ENCODE measurements at places on chromosomes 4 and X.
A peak's percentile ranks its signal among the peaks of the same experiment; 100 is the strongest.

GRCh38 chrX:68252664-68253063 is 180.6 kb downstream of the OPHN1 start:
- no peak for DNase-seq

DNA sequence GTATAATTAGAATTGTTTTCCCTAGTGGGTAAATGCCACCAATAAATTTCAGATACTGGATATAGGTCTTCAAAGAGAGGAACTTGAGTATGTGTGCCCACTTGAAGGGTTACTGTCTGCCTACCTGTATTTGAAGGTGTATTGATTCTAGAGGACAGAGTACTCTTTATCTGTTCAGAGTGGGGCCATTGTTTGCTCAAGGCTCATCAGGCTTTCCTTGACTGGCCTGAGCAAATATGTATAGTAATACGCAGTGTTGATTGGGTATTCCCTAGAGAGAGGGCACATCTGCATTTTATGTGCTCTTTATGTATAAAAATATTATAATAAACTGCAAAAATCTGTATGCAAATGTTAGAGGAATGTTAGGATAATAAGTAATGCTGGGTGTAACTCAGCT is 23.7 kb downstream of the RP2 start:
- DNase-seq: no peak

DNA sequence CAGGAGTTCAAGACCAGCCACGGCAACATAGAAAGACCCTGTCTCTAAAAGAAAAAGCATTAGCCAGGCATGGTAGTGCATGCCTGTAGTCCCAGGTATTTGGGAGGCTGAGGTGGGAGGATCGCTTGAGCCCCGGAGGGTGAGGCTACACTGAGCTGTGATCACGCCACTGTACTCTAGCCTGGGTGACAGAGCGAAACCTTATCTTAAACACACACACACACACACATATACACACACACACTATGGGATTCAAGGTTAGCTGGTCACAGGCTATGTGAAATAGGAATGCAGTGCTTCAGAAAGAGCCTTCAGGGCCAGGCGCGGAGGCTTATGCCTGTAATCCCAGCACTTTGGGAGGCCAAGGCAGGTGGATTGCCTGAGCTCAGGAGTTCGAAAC is 23.5 kb downstream of the NLGN3 start:
- no peak for DNase-seq

GRCh38 chr4:109648266-109648996 is 54.8 kb downstream of the CASP6 start:
- peak; percentile 76 for DNase-seq

- DNase-seq: no peak
These were observed 1072.3 kb downstream of the RAPGEF2 start for GRCh38 chr4:160175064-160175643.

DNA sequence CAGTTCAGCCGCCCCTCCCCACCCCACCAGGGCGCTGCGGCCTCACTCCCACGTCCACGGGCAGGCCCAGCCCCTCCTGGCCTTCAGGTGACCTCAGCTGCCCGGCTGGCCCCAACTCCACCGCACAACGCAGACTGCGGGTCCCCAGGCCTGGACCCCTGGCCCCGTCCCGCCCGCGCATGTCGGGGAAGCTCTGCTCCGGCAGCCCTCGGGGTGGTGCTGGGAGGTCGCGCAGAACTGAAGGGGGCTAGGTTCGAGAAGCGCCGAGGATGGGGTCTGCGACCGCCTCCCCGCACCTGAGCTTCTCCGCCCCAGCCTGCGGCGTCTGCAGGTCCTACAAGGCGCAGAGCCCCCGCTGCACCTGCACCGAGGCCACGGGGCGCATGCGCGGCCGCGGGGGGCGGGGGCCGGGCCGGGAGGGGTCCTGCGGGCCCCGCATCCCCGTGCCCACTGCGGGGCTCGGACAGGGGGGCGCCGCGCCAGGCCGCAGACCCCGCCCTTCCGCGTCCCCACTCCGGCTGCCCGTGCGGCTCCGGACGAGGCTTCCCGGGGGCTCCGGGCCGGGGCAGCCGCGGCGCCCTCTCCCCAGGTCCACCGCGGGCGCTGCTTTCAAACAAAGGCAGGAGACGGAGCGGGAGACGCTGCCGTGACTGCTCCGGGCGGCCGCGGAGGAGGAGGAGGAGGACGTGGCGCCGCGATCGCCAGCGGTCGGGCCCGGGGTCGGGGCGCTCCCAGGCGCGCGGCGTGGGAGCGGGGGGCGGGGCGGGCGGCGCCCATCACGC is 672 bp upstream of the NAT8L start:
- DNase-seq: no peak

DNA sequence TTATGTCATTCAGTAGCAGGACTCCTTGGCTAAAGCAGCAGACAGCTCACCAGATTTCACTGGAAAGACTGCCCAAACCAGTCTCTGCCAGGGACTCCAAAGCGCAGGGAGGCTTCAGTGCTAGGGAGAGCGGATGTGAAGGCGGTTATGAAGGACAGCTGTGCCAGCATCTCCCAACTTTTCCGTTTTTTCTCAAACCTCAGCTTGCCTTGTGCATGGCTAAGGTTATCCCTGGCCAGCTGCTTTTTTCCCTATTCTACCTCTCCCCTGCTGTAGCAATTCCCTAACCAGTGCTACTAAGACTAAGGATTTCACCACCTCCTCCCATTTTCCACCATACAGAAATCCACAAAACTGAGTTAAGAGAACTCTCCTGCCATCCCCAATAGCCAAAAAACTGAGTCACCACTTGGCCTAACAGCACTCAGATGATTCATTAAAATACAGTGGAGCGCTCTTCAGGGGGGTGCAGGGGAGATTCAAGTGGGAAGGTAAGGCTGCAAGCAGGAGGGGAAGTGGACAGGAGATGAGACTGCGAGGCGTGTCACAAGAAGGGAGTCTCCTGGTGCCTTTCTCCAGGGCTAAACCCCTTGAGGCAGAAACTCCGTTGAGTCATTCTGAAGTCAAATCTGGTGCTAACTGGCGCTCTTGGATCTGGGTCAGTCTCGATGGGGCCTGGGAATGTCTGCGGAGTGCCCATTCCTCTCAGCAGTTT is 90.7 kb downstream of the PALLD start:
- DNase-seq: no peak

GRCh38 chr4:118035309-118035708 is 1.0 kb downstream of the NDST3 start:
- DNase-seq: no peak

GRCh38 chrX:119659522-119659921 is 33.4 kb downstream of the SEPTIN6 start:
- DNase-seq: no peak

DNA sequence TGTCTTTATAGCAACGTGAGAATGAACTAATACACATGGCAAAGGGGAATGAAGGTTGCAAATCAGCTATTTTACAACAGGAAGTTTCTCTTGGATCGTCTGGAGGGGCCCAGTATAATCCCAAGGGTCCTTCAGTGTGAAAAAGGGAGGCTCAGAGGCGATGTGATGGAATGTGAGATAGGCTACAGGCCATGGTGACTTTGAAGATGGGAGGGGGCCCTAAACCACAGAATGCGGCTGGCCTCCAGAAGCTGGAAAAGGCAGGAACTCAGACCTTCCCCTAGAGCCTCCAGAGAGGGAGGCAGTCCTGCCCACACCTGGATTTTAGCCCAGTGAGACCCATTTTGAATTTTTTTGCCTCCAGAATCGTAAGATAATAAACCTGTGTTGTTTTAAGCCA is 69.4 kb upstream of the PGM2 start:
- DNase-seq: no peak

DNA sequence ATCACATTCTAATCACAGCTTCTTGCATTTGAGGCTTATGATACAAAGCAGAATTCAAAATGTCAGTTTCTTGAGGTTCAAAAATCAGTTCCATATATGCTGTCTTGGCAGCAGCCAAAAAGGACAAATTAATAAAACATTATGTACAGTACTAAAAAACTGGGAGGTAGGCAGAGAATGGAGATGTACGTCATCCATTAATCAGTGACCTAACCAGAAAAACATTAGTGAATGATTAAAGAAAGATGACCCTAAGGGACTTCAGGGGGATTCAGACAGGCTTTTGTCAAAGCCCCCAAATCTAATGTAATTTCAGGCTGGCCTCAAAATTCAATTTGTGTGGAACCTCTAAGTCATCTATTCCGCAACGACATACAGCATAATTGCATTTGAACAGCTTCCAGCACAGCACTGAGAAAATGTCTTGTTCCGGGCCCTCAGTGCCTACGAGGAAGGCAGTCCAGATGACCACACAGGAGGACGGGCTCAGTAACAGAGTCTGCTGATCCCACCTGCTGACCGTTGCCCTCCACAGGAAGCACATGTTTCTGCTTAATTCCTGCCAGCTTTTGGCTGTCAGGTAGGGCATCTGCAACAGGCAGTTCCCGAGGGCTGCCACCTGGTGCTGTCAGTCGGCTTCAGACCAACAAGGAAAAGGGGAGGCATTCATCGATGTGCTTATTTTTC is 83.8 kb upstream of the HHIP start:
- no peak for DNase-seq

DNA sequence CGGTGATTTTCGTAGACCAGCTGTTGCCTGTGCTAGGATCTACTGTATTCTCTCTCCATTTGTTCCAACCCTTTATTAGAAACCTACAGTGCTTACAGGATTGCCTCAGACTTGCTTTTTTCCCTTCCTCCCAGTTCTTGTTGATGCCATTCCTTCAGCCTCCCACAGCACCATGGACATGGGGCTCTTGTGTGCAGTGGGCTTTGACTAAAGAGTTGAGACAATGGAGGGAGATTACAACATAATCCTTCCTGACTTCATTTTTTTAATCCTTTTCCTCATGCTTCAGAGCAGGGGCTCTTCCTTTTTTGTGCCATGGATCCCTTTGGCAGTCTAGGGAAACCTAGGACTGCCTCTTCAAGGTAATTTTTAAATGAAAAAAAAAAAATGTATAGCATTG is 92.1 kb downstream of the BMPR1B start:
- DNase-seq: no peak

DNA sequence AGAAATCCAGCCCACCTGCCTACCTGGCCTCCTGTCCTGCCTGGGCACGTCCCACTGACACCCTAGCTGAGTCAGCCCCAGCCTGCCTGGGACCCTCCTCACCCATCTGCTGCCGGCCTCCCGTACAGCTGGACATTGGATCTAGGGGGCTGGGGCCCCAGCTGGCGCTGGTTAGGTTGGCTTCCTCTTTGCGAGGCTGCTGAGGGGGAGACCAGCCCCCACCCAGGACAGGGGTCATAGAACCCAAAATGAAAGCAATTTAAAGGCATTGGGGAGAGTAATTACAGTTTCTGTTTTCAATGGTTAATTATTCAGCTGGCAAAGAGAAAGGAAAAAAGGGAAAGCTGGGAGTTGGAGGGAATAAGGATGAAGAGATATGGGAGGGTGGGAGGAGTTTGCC is 15.8 kb downstream of the EFNB1 start:
- DNase-seq: no peak

- DNase-seq: no peak
These were observed 88.0 kb downstream of the NAA11 start for GRCh38 chr4:79237851-79238250.

DNA sequence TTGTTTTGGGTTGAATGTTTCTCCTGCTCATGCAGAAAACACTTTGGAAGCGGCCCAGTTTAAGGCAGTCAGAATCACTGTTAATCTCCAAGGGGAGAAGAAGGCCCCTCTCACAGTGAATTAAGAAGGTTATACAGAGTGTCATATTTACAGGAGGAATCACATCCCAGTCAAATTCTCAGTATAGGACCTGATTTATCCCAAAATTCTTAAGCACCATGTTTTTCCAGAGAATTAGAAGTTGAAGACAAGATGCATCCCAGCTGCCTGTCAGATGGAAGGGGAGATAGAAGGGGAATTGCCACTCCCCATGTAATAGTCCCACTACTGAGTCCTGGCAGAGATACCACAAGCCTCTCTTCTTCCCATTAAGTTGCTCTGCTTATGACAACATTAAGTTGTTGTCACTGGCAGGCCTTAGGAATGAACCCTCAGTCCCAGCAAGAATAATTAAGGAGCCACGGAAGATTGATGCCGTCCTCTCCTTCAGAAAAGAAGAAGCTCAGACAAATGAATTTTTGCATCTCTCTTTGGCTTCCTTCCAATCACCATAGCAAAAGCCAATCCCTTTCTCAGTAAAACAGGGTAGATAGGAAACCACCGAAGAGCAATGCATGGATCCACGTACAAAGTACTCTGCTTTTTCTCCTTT is 138.4 kb downstream of the LDB2 start:
- no peak for DNase-seq

GRCh38 chrX:119465555-119465954 is 2.7 kb upstream of the SLC25A5 start:
- DNase-seq: no peak

DNA sequence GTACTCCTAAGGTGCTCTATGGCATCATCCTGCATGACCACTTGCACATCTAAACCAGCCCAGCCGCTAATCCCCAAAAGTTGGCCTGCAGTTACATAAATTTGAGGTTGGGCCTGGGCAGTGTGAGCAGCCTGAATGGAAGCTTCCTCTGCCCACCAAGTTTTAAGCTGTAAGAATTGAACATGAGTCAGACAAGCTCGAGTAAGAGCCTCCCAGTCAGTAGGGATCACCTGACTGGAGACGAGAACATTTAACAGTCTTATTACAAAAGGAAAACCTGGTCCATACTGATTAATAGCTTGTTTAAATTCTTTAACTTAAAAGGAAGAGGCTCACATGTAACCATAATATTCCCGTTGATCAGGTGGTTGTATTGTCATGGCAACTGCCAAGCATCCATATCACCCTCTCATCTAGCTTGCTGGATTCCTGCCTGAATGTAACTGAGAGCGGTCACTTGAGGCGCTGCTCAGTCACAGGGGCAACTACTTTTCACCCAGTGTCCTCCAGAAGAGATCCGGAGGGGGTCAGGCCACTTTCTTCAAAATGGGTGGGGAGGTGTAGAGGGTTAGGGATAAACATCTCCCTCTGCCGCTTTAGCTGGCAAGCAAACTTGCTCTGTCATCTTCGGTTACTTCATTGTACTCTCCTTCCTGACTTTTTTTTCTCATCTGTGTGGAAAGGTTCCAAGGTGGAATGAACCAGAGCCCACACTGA is 56.6 kb upstream of the WDR1 start:
- DNase-seq: no peak

DNA sequence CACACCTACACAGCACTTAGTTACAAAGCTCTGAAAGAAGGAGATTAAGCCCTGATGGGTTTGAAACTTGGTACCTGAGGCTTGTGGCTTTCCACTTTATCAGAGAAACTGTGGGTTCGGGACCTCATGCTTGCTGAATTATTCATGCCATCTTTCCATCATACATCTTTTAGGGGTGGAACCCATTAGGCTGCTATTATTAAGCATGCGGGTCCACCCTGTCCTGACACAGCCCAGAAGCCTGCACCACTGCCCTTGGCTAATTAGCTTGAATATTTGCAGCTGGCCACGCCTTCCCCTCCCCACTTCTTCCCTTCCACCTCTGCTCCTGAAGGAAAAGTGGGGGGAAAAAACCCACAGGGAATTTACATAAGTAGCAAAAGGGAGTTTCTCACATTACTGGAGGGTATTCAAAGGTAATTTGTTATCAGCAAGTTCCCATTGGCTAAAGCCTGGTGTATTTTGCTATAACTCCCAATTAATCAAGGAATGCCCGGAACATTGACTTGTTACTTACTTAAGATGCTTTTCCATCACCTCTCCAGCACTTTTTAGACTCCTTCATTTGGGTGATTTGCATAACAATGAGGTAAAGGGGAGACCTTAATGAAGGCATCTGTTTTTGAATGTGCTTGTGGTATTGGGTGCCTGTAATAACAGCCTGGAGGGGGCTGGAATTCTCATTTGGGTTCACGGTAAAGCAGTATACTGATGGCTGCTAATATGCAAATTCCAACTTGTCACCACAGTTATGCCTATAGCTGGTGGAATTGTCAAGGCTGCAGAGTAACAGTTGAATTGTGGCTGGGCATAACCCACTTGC is 231.7 kb upstream of the GATB start:
- DNase-seq: no peak

- no peak for DNase-seq
These were observed 43.9 kb downstream of the PTTG2 start for GRCh38 chr4:38004062-38004461.
